ENCODE measurements at places on chromosomes 12 and 14.

GRCh38 chr12:108468196-108468968 lies 46.7 kb upstream of the FICD start:
- DNase-seq = peak; percentile 58

DNA sequence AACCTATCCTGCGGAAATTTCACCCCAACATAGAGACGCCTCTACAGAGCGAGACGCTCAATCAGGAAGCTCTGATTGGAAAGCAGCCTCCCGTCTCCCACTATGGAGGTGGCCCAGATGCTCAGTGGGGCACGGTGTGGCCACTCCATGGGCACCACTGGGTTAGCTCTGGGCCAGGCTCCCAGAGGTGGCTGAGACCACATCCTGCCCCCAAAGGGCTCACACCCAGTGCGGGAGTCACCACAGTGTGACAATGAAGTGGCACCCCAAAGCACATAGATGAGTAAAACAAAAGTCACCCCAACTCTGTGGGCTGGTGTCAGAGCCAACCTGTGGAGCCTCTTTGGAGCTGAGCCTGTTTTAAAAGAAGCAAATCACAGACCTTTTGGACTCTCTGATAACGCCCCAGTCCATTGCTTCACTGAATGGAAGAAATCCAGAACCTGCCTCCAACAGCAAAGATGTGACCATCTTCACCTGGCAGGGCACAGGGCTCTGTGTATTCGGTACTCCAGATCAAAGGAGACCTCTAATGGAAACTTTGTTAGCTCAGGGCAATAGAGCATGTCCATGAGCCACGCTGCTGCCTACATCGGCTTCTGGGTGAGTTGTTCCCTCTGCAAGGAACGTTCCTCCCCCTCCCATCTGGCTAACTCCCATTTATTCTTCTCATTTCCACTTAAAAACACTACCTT lies 19.6 kb downstream of the CLMN start:
- no peak for DNase-seq

GRCh38 chr14:74599946-74600345 lies 12.1 kb downstream of the LTBP2 start:
- DNase-seq = no peak

GRCh38 chr12:29564925-29565324 lies 67.4 kb upstream of the OVCH1 start:
- DNase-seq = no peak

GRCh38 chr12:3772380-3772779 lies 19.5 kb upstream of the CRACR2A start:
- no peak for DNase-seq

DNA sequence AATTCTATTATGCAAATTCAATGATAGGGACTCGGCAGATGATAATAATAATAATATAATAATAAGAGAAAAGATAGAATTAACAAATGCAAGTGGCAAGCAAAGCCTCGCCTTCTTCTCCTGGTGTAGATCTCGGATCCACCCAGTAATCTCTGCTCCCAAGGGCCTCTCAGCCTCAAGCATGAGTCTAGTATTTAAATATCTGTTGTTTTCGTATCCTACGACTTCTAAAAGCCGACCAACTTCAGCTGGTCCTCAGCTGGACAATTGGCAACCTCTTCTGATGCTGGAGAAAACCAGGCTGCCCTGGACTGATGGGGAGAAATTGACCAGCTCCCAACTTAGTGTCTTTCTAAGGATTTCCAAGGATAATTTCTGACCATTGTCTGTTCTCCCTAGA lies 14.0 kb upstream of the MAP1LC3B2 start:
- DNase-seq = no peak

DNA sequence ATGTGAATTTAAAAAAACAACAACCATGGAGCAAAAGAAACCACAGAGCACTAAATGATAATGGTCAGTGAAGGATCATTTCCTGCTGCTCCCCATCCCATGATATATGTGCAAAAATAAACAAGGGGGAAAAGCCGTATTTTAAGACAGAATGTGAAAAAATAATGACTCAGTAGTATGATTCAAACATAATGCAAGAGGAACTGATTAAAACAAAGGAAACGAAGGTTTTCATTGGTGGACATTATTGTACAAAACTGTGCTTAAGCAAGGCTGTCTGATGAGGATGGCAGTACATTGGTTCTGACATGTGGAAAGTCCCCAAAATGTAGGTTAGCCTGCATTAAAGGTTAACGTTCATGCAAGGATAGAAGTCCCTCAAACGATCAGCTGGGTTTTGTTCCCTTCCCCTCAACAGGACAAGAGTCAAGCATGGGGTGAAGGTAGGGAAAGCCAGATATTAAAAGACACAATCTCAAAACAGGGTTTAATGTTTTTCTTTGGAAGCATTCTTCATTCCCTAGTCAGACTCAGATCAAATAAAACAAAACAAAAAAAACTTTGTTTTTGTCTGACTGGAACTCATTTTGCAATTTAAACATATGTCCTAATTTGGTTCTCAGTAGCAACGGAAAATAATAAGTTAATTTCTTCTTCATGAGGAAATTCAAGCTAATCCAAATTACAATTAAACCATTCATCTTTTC lies 26.3 kb upstream of the PTGDR start:
- DNase-seq = peak; percentile 88

DNA sequence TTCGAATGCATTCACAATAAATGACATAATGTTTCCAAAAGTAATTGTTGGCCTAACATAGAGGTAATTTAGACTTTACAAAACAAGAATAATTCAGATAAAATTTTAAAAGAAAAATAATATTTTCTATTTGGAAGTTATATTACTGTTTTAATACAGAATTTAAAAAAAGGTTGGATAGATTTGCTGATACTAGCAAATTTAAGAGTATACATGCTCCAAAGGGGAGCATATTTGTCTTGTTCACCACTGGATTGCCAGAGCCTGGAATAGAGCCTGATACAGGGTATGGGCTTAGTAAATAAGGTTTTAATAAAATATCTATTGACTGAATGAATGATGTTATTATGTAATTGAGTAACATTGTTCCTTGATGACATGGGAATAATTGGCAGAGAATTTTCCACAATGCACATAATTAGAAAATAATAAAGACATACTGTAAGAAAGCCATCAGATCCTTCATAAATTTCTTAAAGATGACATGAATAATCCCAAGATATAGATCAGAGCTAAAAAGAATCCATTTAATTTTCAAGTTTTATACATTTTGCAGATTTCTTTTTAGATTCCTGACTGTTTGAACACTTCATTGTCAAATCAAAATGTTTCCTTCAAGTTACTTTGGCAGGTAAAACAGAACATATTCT lies 305.3 kb downstream of the SLC6A15 start:
- no peak for DNase-seq

DNA sequence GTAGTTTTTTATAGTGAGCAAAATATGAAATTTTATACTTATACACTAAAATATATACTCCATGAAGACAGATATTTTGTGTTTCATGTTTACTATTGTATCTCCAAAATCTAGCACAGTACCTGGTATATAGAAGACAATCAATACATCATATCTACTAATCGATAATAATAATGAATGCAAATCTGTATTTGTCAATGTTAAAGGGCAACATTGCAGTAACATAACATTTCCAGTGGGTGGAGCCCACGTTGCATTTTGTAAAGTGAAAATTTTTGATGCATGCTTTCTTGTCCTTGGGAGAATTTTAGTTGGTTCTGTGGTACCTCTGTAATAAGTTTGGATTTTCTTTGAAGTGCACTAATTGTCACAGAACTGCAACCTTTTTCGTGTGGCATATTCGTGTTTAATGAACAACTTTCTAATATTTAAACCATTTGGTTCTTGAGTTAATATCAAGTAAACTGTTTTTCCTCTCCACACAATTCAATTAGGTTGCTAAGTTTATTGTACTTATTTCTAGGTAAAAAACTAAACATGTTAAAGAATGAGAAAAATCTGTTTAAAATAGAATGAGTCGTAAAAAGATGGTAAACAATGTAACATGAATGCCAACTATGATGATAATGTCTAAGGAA lies 47.4 kb downstream of the AVPR1A start:
- peak; percentile 51 for DNase-seq

GRCh38 chr12:13116259-13116658 lies 12.8 kb upstream of the GSG1 start:
- DNase-seq = no peak

DNA sequence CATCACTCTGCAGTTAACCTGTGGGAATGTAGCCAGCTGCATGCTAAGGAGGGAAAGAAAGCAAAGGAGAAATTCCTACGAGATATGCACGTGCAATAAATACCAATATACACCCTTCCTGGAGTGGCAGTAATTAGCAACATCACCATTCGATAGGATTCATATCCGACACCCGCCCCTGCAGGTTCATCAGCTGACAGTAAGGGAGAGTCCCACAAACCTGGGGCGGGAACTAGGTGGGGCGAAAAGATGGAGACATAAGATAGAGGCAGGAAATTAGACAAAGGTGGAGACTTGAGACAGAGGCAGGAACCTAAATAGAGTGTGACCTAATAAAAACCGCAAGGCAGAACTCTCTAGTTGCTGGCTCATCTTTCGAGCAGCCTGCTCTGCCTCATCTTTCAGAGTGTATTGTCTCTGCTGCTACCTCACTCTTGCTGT lies 51.6 kb downstream of the PLEKHG3 start:
- peak; percentile 33 for DNase-seq

GRCh38 chr14:24361326-24361725 lies 6.7 kb upstream of the NFATC4 start:
- no peak for DNase-seq

Measured in fibroblast of the aortic adventitia (primary cell).